ENCODE measurements at places on chromosomes 3 and 15.

GRCh38 chr15:60772395-60773120 lies 293.6 kb upstream of the ICE2 start:
- no peak for DNase-seq

GRCh38 chr15:90471769-90472168 lies 58.0 kb upstream of the CRTC3 start:
- no peak for DNase-seq

DNA sequence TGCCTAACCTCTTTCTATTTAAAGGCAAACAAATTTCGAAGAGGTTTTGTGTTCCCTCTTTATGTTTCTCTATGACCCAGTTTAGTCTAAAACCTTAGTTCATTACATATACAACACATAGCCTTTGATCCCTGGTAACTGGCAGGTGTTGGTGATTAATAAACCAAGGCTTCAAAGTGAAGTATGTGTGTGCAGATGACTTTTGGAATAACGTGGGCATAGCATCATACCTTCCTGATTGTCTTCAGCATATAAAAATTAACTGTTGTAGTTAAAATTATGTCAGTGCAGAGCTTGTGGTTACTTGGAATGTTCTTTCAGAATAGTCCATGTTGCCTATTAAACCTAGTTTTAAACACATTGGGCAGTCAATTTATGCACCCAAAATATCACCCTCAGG lies 608.3 kb downstream of the ROBO2 start:
- DNase-seq = no peak

DNA sequence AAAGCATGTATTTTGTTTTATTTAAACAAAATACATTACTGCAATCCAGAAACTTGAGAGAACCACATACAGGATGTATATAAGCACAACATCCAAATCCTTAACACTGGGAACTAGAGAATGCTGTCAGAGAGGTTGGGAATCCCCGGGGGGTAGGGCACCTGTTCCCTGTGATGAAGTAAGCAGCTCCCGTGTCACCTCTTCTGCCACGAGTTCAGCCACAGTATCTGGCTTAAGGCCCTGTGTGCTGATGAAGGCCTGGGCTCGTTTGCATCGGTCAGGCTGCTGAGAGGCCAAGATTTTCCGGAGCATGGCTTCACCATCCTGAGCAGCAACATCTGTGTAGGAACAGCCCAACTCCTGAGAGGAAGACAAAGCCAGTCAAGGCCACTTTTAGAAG lies 36.4 kb downstream of the EIF3J start:
- no peak for DNase-seq

GRCh38 chr3:151995091-151995490 lies 121.6 kb downstream of the SUCNR1 start:
- DNase-seq = no peak

Data from fibroblast of mammary gland (primary cell).